ENCODE measurements at places on chromosomes 1 and 21.

DNA sequence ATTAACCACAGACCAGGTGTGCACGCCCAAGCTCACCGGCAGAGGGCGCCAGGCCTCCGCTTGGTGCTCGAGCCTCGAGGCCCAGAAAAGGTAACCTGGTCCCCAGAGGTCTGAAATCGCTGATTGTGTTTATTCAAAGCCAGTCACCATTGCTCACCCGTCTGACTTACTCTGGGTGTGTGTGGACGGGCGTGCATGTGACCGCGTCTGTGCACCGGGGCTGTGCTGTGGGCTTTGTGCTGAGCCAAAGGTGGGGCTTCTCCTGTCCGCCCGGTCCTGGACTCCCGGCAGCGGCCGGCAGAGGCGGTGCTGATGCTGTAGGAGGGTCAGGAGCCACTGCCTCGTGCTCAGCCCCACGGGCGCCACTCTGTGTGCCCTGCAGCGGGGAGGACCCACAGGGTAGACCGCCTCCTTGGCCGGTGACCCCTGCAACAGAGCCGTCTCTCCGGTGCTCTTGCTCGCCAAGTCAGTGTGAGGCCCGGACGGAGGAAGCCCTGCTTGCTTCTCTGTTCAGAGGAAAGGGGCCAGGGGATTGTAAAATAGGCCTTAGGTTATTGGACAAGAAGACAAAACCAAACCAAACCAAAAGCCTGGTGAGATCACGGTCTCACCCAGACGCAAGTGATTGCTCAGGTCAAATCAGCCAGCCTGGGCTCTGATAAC, 32.0 kb upstream of the BTG2 start:
- DNase-seq = peak; percentile 84

DNA sequence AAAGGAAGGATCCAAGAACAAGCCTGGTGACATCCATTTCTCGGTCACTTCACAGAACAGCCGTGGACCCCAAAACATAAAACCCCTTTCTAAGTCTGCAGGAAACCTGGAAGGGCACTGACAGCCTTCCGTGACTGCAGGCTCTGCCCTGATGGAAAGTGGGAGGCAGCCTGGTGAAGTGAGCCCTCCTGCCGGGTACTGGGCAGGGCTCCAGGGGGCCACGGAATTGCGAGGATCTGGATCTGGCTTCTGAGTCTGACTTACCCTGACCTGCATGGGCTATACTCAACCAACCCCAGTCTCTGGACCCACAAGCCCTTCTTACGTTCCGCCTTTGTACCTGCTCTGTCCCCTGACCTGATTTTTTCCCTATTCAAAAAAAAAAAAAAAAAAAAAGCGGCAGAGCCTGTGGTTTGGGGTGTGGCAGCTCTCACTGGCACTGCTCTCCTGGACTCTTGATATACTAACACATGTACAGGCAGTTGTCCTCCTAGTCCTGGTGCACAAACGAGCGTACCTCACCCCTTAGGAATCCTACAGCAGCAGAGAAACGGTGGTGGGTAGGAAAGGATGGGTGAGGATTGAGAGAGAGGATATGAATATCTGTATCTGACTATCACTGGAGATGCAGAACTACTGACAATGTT, 82.9 kb downstream of the BEND5 start:
- no peak for DNase-seq

DNA sequence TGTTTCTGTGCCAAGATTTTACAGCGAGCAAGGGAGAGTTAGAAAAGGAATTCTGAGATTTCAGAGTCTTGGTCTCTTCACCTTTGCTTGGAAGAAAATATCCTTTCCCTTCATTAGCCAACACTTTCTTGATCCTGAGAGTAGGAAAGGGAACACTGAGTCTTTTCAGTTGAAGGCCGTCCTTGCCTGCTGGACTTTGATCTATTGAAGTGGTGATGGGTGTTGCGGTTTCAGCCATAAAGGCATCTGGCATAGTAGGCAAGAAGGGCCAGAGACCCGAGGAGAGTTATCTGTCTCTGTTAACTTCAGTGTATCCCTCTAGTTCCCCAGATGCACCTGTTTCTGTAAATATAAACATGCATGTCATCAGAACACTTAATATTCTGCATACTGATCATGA, 9.7 kb downstream of the SELE start:
- DNase-seq = no peak

DNA sequence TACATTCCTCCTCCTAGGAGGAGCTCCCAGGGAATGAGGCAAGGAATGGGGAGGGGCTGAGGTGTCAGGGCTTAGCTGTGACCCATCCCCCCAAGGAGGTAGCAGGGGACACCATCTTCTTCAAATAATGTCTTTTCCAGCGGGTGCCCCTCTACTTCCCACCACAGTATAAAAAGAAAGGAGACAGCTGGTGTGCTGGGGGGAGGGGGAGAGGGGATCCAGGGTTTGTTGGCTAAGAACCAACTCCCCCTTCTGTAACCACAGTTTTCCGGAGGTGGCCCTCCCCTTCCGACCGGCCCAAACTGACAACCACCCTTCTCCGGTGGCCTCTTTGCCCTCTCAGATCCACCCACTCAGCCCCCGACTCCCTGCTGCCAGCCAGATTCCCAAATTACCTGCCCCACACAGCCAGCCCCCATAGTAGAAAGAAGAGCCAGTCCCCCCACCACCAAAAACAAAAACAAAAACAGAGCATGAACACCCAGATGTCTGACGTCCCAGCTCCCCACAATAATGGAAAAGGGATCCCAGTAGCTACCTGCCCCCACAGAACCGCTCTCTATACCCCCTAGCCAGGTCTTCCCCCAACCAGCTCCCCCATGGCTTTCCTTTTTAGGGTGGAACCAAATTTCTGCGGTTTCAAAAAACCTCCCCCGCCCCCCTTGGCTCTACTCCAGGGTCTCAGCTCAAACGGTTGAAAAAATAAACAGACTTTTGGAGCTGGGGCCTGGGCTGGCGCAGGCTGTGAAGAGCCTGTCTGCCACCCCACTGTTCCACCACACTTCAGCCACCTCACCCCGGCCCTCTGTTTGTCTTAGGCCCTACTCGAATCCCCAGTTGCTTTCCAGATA, 2.1 kb downstream of the ARHGEF2 start:
- DNase-seq = no peak

GRCh38 chr1:111603979-111604378, 15.6 kb upstream of the RAP1A start:
- no peak for DNase-seq

DNA sequence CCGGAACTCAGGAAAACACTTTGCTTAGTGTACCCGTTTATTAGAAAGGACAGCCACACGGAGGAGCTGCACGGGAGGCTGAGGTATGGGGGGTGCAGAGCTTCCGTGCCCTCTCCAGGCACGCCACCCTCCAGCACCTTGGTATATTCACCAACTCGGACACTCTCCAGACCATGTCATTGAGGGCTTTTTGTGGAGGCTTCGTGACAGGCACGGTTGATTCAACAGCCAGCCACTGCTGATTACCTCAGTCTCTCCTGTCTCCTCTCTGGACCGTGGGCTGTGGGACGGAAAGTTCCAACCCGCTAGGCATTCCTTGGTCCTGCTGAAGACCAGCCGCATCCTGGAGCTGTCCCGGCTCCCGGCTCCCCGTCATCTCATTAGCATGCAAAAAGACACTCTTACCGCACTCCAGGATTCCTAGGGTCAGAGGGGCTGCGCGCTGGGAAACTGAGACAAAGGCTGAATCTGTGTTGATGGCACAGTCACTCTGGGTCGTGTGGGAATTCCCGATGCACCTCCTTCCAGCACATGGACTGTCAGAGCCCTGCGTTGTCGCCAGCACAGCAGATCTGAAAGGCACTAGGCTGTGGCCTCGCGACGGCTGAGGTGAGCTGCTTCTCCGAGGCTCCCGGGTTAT, 65.6 kb downstream of the PRKCZ start:
- no peak for DNase-seq

DNA sequence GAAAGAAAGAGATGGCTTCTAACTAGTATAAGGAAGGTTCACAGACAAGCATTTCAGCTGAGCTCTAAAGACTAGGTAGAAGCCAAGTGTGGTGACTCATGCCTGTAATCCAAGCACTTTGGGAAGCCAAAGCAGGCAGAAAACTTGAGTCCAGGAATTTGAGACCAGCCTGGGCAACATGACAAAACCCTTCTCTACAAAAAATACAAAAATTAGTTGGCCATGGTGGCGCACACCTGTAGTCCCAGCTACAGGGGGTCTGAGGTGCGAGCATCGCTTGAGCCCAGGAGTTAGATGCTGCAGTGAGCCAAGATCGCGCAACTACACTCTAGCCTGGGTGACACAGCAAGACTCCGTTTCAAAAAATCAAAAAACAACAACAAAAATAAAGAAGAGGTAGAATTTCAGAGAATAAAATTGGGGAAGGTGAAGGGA, 27.8 kb downstream of the FBXO42 start:
- no peak for DNase-seq

GRCh38 chr1:85585799-85586198, 5.2 kb downstream of the CCN1 start:
- DNase-seq = no peak

DNA sequence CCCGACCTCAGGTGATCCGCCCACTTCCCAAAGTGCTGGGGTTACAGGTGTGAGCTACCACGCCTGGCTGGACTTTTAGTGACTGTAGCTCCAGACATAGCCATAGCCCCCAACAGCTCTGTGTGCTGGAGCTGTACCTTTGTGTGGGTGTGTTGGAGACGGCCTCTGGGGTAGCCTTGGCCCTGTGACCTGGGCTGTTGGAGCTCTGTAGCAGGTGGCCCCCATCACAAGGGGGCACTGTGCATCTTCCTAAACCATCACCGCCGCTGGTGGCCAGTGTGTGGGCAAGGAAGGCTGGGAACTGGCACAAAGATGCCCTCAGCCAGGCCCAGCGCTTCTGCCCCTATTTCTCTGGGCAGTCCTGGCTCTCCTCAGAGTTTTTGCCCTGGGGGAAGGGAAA, 38.4 kb upstream of the FOXO6 start:
- DNase-seq = no peak

GRCh38 chr1:31704271-31705079, 658 bp upstream of the COL16A1 start:
- peak; percentile 58 for DNase-seq

- DNase-seq = no peak
These were observed 10.8 kb upstream of the PLEKHG5 start for GRCh38 chr1:6502000-6502891.

GRCh38 chr1:69263921-69264391, 303.8 kb upstream of the LRRC7 start:
- DNase-seq = no peak

DNA sequence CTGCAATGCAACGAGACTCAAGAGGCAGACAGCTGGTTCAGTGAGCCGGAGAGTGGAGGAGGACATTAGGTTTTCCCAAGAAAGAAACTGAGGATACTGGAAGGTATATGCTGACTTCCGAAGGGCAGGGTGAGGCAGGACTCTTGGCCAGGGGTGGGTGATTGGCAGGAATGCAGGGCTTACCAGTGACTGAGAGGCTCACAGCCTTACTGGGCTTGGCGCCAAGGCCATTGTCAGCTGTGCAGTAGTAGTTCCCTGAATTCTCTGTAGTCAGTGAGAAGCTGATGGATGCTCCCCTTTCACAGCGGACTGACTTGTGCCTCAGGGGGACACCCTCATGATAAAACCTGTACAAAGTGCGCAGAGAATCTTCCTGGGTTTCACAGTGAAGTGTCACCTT, 9.6 kb downstream of the FCRL5 start:
- DNase-seq = no peak

GRCh38 chr1:209988706-209989105, 50.7 kb downstream of the SYT14 start:
- DNase-seq = no peak

GRCh38 chr1:56639211-56639610, 5.9 kb upstream of the PRKAA2 start:
- no peak for DNase-seq

GRCh38 chr1:181743878-181744312, 260.6 kb downstream of the CACNA1E start:
- no peak for DNase-seq

DNA sequence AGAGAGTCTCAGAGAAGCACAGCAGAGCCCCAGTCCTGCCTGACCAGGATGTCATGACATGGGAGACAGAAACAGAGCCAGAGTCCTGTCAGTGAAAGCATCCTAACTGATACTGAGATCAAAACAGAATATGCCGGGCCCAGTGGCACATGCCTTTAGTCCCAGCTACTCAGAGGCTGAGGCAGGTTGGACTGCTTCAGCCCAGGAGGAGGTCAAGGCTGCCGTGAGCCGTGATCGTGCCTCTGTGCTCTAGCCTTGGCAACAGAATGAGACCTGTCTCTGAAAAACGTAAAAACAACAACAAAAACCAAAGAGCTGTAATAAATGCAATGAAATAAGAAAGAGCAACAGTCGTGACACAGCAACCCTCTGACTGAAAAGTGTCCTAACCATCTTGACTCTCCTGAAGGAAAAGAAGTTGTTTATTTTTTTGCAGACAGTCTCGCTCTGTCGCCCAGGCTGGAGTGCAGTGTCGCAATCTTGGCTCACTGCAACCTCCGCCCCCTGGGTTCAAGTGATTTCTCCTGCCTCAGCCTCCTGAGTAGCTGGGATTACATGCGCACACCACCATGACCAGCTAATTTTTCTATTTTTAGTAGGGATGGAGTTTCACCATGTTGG, 189.2 kb downstream of the SLC45A1 start:
- DNase-seq = no peak

- DNase-seq = no peak
These were observed 1.0 kb upstream of the KAZN start for GRCh38 chr1:14597343-14598006.
